Activated naive CD8-positive, alpha-beta T cell treated with anti-CD3 and anti-CD28 coated beads, Interleukin-2, amount 10 ng/mL, durations not matched to agents 7 days and 5 days (primary cell): ENCODE measurements at places on chromosomes 6 and 20. TPM values are rescaled to one million over a fixed set of nuclear protein-coding genes. Genes with fewer than 3 reads are reported as not detected.

Gene RFX6
- not detected for total RNA-seq

GRCh38 chr20:34534391-34535165 lies 18.4 kb downstream of the DYNLRB1 start:
- no peak overlapping the region for H3K4me3 ChIP-seq
- H3K27me3 ChIP-seq = no peaks in the 10 kb centered on the region
- H3K27ac ChIP-seq = no peak overlapping the region
- no peak for DNase-seq
- peaks cover 1% of the 10 kb centered on the region for H3K4me1 ChIP-seq
- H3K36me3 ChIP-seq = peaks cover 3% of the 10 kb centered on the region

Gene PRDM13
- total RNA-seq = not detected

DNA sequence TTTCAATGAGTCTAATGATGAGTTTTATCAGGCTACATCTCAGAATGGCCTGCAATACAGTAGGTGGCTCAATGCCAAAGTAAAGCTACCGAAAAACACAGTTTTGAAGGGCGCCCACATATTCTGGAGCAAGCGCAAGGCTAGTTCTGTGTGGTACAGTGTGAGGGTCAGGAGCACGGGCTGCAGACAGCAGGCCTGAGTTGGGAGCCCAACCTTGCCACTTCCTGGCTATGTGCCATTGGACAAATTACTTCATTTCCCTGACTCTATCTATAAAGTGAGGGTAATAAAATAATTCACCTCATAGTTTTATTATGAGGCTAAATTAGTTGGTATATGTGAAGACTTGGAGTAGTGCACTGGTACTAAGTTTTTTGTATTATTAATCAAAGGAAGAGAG lies 150.7 kb downstream of the OPN5 start:
- H3K36me3 ChIP-seq = no peaks in the 10 kb centered on the region
- DNase-seq = no peak
- peaks cover 4% of the 10 kb centered on the region for H3K27me3 ChIP-seq
- no peaks in the 10 kb centered on the region for H3K4me1 ChIP-seq

- DNase-seq = no peak
- H3K27me3 ChIP-seq = peaks cover 4% of the 10 kb centered on the region
- no peak overlapping the region for H3K27ac ChIP-seq
Measured at GRCh38 chr20:59723108-59723500, 118.8 kb downstream of the PHACTR3 start.

DNA sequence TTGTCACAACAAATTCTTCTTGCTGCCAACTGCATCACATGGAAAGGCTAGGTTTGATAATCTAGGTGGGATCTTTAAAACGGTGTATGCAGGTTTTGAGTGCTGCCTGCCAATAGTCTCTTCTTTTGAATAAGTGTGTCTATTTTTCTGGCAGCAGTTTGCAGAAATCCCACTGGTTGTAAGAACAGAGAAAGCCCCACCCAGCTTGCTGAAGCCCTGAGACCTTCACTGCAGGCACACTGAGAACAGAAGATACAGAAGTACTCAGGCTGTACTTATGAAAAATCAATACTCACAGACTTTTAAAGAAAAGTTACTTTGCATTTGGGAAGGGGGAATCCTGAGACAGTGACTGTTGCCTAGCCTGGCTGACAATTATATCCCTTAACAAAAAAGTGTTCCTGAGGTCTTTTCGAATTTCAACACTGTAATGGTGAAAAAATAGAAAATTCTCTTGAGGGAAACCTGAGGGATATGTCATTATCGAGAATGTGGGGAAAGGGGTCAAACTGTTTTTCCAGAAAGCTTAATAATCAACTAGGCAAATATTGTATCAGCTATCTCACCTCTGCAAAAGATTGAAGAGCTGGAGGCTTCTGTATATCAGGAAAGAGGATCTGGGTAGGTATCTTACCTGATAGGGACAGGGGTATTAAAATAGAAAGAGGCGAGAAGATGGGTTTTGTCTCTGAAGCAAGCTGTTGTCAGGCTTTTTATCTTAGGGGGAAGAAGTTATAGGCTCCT lies 199.9 kb downstream of the LRFN2 start:
- H3K27me3 ChIP-seq = peaks cover 32% of the 10 kb centered on the region
- H3K4me1 ChIP-seq = peaks cover 37% of the 10 kb centered on the region
- no peaks in the 10 kb centered on the region for H3K36me3 ChIP-seq
- no peak for DNase-seq
- no peak overlapping the region for H3K27ac ChIP-seq

DNA sequence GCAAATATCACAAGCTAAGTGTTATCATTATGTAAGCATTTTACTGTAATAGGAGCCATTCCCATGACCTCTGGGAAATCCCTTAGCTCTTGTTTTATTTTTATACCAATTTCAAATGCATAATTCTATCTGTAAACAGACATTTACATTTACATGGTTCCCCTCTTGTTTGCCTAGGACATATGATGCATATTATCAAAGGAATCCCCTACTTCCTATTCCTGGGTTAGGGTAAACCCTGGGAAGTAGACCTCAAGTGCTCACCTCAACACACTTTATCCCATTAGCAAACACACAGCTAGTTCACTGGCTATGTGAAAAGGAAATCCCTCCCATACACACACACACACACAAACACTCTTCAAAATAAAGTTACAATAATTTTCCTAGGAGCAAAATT lies 27.1 kb downstream of the PDE10A start:
- DNase-seq = no peak
- H3K27me3 ChIP-seq = peaks cover 11% of the 10 kb centered on the region
- no peak overlapping the region for H3K4me3 ChIP-seq
- H3K27ac ChIP-seq = no peak overlapping the region

DNA sequence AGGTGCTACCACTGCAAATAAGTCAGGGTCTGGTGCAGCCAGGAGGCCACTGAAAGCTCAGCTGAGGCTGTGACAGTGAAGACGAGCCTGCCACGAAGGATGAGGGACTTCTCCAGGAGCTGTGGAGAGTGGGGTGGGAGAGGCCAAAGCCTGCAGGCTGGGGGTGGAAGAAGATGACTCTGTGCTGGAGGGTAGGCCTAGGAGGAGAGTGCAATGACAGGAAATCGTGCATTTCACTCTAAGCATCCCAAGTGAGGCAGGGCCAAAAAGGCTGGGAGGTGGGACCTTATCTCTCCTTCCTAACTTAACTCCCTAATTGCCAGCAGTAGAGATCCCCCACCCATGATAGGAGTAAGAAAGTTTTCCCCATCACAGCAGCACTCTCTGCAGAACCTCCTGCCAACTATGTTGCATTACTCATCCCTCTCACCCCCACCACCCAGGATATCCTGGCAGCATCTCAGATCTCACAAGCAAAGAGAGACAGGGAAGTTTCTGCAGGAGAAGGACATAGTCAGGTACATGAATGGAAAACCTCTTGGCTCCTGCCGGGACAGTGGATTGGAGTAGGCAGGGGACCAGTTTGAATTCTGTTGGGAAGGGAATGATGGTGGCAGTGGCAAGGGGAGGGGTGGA lies 466.2 kb downstream of the CDH26 start:
- no peak overlapping the region for H3K27ac ChIP-seq
- no peaks in the 10 kb centered on the region for H3K4me1 ChIP-seq
- no peak for DNase-seq
- no peaks in the 10 kb centered on the region for H3K36me3 ChIP-seq
- no peaks in the 10 kb centered on the region for H3K27me3 ChIP-seq

- DNase-seq = no peak
- no peaks in the 10 kb centered on the region for H3K4me1 ChIP-seq
- no peaks in the 10 kb centered on the region for H3K27me3 ChIP-seq
- no peak overlapping the region for H3K27ac ChIP-seq
- H3K36me3 ChIP-seq = no peaks in the 10 kb centered on the region
Measured at GRCh38 chr20:19129976-19130612, 82.3 kb upstream of the SLC24A3 start.

Gene HTR1E
- not detected for total RNA-seq

GRCh38 chr6:113723182-113723581 lies 134.0 kb upstream of the MARCKS start:
- H3K27me3 ChIP-seq = peaks cover 11% of the 10 kb centered on the region
- no peaks in the 10 kb centered on the region for H3K36me3 ChIP-seq
- H3K4me1 ChIP-seq = no peaks in the 10 kb centered on the region
- no peak for DNase-seq

DNA sequence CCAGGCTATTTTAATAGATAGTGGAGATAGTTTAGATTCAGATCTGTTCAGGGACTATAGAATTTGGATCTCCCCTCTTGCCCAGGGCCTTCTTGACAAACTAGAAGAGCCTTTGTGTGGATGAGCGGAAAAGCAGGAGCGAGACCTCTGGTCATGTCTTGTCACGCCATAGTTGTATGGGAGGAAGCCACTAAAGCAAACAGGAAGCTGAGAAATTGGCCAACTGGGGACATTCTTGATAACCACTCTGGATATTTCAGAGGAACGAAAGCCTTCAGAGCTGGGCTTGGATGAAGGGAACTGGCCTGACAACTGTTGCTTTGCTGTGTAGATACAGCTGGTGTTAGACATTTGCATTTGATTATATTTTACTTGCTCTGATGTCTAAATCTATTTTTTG lies 54.1 kb upstream of the EXOC2 start:
- no peak overlapping the region for H3K27ac ChIP-seq
- H3K36me3 ChIP-seq = no peaks in the 10 kb centered on the region
- no peak overlapping the region for H3K4me3 ChIP-seq
- DNase-seq = no peak

DNA sequence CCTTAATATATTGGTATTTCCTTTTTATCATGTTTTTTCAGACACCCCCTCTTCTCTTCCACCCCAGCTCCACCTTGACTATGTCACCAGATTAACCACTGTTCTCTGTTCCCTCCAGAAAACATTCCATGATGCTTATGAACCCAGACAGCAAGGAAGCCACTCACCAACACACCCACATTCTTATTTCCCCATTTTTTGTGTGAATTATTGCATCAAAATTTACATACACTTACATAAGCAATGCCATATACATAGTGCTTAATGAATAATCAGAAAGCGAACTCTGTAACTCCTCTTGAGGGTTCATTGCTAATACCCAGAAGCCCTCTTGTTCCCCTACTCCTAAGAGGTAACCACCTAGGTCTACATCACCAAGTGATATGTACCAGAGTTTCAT lies 182.3 kb upstream of the CDYL start:
- no peaks in the 10 kb centered on the region for H3K36me3 ChIP-seq
- H3K27ac ChIP-seq = no peak overlapping the region
- no peak for DNase-seq
- H3K4me1 ChIP-seq = no peaks in the 10 kb centered on the region

- no peak overlapping the region for H3K27ac ChIP-seq
- DNase-seq = no peak
- H3K4me3 ChIP-seq = no peak overlapping the region
Measured at GRCh38 chr20:58571693-58572427, 56.7 kb upstream of the APCDD1L start.

GRCh38 chr20:40565682-40566040 lies 123.4 kb downstream of the MAFB start:
- H3K4me3 ChIP-seq = no peak overlapping the region
- DNase-seq = no peak
- H3K4me1 ChIP-seq = no peaks in the 10 kb centered on the region
- H3K36me3 ChIP-seq = no peaks in the 10 kb centered on the region
- H3K27me3 ChIP-seq = no peaks in the 10 kb centered on the region
- H3K27ac ChIP-seq = no peak overlapping the region

Gene TSPO2
- not detected for total RNA-seq

- no peaks in the 10 kb centered on the region for H3K27me3 ChIP-seq
- H3K4me3 ChIP-seq = peak overlapping the region; percentile 59
Measured at GRCh38 chr6:137927777-137928218, 60.7 kb downstream of the TNFAIP3 start.

DNA sequence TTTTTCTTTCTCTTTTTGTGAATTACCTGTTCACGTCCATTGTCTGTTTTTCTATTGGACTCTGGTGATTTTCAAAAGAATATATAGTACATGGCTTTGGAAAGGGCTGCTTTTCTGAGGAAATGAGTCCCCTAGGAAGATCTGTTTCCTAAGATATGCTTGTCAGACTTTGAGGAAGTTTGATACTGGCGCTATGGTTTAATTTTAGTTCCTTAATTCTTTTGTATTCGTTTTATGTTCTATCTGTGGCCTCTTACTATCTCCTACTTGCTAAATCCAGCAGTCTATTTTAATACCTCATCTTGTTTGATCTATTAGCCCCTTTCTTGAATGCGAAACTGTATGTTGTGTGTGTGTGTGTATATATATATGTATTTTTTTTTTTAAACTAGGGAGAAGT lies 101.9 kb downstream of the LIN28B start:
- no peak overlapping the region for H3K27ac ChIP-seq
- no peak overlapping the region for H3K4me3 ChIP-seq
- no peaks in the 10 kb centered on the region for H3K4me1 ChIP-seq

GRCh38 chr20:64083378-64083803 lies 807 bp downstream of the LKAAEAR1 start:
- H3K27ac ChIP-seq = peak overlapping the region; percentile 54
- peaks cover 28% of the 10 kb centered on the region for H3K4me1 ChIP-seq
- peak; percentile 82 for DNase-seq
- peak overlapping the region; percentile 82 for H3K4me3 ChIP-seq
- peaks cover 2% of the 10 kb centered on the region for H3K36me3 ChIP-seq

DNA sequence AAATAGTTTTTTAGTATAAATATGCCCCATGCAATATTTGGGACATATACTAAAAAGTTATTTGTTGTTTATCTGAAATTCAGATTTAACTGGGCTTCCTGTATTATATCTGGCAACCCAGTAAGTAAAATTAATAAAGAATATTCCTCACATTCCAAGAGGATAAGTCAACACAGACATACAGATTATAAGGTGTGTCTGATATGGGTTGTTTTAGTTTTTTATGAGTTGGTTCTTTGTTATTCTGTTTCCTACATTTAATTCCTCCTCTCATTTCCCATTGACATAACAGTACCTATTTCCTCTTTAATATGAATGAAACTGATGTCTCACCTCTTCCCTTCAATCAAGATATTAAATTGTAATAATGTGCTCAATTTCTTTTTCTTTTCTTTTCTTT lies 1.7 kb upstream of the PLA2G7 start:
- no peaks in the 10 kb centered on the region for H3K36me3 ChIP-seq
- H3K27me3 ChIP-seq = peaks cover 46% of the 10 kb centered on the region
- DNase-seq = no peak

DNA sequence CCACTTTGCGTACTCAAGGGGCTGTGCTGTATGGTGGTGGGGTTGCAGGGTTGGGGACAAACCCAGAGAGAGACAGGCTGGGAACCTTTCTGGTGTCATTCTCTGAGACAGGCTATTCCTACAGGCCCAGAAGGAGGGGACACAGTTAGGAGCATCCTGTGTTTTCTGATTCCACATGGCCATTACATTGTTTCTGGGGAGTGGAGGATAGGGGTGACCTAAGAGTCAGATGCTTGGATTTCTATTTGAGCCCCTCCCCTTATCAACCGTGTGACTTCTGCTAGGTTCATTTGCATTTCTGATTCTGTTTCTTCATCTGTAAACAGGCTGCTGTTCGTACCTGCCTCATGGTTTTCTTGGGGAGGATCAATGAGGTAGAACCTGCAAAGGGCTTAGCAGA lies 29.4 kb upstream of the EPB41L1 start:
- no peak overlapping the region for H3K4me3 ChIP-seq
- H3K4me1 ChIP-seq = no peaks in the 10 kb centered on the region
- no peak overlapping the region for H3K27ac ChIP-seq
- no peaks in the 10 kb centered on the region for H3K36me3 ChIP-seq
- DNase-seq = no peak
- peaks cover 4% of the 10 kb centered on the region for H3K27me3 ChIP-seq

GRCh38 chr20:25309395-25310267 lies 61.7 kb downstream of the PYGB start:
- no peaks in the 10 kb centered on the region for H3K27me3 ChIP-seq
- H3K36me3 ChIP-seq = peaks cover 8% of the 10 kb centered on the region
- H3K4me3 ChIP-seq = no peak overlapping the region
- DNase-seq = peak; percentile 27
- H3K4me1 ChIP-seq = peaks cover 19% of the 10 kb centered on the region
